ENCODE measurements at places on chromosomes 1 and 21.

- peak; percentile 32 for DNase-seq
These were observed 587 bp downstream of the NKAIN1 start for GRCh38 chr1:31238986-31239613.

- DNase-seq, result no peak
These were observed 160.8 kb upstream of the C1orf174 start for GRCh38 chr1:4060850-4061249.

DNA sequence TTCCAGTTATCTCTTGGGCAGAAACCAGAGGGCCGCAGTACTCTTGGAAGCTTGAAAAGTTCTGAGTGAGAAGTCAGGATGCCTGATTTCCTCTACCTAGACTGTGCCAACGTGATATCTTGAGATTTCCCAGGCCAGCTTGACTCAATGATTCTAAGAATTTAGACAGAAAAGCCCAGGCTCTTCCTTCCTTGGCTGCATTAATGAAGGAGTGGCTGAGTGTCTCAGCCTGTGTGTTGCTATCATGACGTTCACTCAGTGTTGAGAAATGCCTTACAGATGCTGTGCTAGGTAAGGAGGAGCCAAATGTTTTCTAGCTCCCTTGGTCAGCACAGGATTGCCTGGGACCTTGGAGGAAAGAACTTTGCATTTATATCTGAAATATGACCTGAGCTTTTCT, 454.1 kb upstream of the USP24 start:
- no peak for DNase-seq

GRCh38 chr1:178354816-178355215, 141.9 kb downstream of the CLEC20A start:
- DNase-seq, result no peak

- DNase-seq, result no peak
These were observed 200.0 kb downstream of the DISC1 start for GRCh38 chr1:231826566-231826965.

- no peak for DNase-seq
These were observed 13.1 kb downstream of the BRINP2 start for GRCh38 chr1:177183836-177184235.

DNA sequence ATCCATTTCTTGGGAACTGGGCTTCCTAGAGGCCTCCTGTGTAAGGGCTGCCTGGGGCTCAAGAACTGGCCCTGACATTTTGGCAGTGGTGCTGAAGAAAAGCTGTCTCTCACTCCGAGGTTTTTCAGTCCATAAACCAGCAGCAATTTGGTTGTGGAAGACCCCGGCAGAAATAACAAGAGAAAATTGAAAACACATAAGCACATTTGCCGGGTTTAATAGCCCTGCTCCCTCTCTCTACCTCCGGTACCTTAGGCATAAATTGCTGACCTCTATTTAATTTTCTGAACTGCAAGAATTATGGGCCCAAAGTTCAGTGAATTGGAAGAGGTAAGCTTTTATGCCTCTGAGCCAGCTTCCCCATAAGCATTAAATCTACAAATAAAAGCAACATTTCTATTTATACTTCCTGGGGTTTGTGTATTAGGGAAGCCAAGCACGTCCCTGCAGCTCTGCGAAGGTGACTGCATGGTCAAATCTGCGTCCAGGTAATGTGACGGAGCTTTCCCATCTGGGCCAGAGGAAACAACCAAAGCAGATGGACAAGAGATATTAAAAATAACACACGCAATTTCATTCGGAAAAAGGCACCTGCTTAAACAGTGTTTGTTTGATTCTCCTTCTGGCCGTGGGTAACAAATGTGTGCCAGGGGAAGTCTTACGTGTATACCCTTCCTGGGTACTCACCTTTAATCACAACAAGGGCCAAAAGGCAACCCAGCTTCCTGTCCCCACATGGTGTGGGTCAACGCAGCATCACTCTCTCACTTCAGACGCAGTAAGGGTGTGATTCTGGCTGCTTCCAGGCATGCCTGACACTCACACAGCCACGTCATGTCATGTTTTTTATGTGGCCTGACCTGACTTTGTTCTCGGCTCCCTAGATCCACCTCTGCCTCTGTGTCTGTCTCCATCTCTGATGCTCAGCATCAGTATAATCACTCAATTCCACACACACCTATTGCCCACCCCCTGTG, 69.2 kb downstream of the PAPPA2 start:
- DNase-seq, result no peak

DNA sequence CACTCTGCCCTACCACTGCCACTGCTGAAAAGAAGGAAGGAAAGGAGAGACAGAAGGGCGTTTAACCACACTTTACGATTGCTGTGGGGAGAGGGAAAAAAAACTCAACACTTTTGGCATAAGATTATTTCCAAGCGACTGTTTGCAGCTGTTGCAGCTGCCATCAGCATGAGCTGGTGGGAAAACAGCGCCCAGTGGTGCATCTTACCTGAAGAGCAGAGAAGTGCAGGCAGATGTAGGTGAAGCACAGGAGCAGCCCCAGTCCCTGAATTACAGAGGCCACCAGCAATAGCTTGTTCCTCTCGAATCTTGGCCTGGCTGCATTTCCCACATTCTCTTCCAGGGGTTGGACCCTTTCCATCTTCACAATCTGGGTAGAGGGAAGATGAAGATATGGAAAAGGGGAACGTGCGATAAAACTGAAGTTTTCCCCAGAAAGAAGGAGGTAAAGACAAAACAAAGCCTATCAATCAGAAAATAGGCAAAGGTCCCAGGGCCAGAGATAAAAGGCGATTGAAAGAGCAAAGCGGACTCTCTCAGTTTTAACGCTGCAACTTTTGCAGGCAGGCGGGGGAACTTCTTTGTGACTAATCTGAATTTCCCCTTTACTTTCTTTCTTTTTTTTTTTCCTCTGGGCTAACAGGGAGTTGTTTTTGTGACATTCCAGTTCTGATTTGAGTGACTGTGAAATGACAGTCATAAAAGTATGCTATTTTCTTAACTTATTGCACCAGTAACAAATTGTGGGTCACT, at the start of gene TNFSF4:
TSS of gene TNFSF4 (minus strand) at position 516 of the 753 bp plus-strand sequence. CDS start at position 361, 155 bp downstream.
- DNase-seq, result peak; percentile 23

- no peak for DNase-seq
These were observed 95.3 kb upstream of the DPH5 start for GRCh38 chr1:101120868-101121267.

DNA sequence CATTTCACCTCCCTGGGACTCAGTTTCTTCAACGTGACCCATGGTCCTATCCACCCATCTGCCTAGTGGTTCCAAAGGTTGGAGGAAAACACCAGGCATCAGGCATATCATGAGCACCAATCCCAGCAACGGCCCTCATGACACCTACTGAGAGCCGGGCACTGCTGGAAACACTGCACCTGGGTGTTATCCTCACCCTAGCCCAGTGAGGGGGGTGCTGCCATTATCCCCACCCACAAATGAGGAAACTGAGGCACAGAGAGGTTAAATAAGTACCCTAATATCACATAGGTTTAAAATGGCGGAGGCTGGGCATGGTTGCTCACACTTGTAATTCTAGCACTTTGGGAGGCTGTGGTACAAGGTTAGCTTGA, 206.9 kb downstream of the MATN1 start:
- no peak for DNase-seq

GRCh38 chr1:1442069-1442770, 6.7 kb downstream of the VWA1 start:
- no peak for DNase-seq

GRCh38 chr1:53086491-53087070, 24.6 kb downstream of the PODN start:
- DNase-seq, result no peak

DNA sequence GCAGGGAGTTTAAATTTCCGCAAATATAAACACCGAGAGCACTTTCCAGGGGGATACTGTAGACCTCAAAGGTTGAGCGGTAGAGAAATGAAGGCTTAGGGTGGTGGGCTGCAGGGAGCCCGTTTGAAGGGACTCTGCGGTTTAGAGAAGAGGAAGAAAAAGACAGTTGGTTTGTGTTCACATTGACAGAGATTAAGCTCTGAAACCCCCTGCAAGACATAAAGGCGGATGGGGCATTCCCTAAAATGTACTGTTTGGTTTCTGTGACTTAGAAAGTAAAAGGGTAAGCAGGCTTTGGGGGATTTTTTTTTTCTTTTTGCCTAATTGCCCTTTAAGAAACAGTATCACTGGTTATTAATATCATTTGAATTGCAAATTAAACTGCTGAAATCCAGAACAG, 1.3 kb downstream of the KAZN start:
- DNase-seq, result no peak

GRCh38 chr1:207304710-207305488, 16.6 kb upstream of the CD55 start:
- DNase-seq, result no peak

- DNase-seq, result no peak
These were observed 754 bp upstream of the LSS start for GRCh38 chr21:46229133-46229922.

GRCh38 chr1:1116701-1117468, 996 bp upstream of the C1orf159 start:
- DNase-seq, result no peak

DNA sequence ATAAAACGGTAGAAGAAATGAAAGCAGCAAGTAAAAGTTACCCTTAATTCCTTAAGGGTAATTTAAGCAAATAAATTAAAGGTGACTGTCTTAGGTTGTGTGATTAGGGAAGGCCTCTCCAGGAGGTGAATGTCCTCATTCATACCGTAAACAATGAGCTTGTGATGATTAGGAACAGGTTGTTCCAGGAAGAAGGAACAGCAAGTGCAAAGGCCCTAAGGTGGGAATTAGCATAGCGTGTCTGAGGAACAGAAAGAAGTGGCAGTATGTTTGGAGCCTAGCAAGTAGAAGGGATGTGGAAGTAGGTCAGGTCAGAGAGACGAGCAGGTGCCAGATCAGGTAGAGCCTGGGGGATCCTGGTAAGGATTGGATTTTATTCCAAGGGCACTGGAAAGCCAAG, 5.6 kb downstream of the AK4 start:
- DNase-seq, result no peak

- DNase-seq, result no peak
These were observed 37.9 kb upstream of the EEIG2 start for GRCh38 chr1:108521990-108522393.

GRCh38 chr1:207218512-207219362, 102.7 kb upstream of the CD55 start:
- no peak for DNase-seq

- DNase-seq, result peak; percentile 37
These were observed 129.7 kb upstream of the ADGRL2 start for GRCh38 chr1:81671038-81671437.

- no peak for DNase-seq
These were observed 47.1 kb upstream of the TLR5 start for GRCh38 chr1:223189903-223190724.

Measured in femur (tissue), 1 donor.